Neuronal stem cell (in vitro differentiated cells): ENCODE measurements at places on chromosomes 1 and 21.

GRCh38 chr1:93257889-93258288, 77.4 kb downstream of the CCDC18 start:
- no peak overlapping the region for H3K4me3 ChIP-seq
- H3K4me1 ChIP-seq, result no peaks in the 10 kb centered on the region
- no peak for DNase-seq
- H3K27me3 ChIP-seq, result no peaks in the 10 kb centered on the region
- H3K27ac ChIP-seq, result no peak overlapping the region

- no peaks in the 10 kb centered on the region for H3K36me3 ChIP-seq
- H3K27me3 ChIP-seq, result no peaks in the 10 kb centered on the region
- no peak overlapping the region for H3K27ac ChIP-seq
- H3K4me3 ChIP-seq, result no peak overlapping the region
Measured at GRCh38 chr1:238767321-238767720, 619.0 kb upstream of the CHRM3 start.

DNA sequence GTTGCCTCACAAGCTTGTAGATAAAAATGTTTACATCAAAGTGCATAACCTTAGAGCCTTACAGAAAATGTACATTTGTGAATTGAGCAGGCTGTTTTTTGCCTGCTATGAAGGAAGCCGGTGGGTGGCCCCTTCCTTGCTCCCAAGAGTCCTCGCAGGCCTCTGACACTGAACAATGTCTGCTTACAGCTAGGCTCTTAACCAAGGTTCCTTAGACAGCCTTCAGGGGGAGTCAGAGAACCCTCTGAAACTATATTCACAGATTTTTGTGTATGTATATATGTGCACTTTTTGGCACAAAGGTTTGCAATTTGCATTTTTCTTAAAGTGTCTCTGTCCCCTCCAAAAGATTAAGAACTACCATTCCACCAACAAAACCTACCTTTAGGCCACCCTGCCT, 282.6 kb downstream of the BARHL2 start:
- H3K4me1 ChIP-seq, result no peaks in the 10 kb centered on the region
- no peaks in the 10 kb centered on the region for H3K36me3 ChIP-seq
- no peaks in the 10 kb centered on the region for H3K27me3 ChIP-seq
- no peak for DNase-seq
- no peak overlapping the region for H3K4me3 ChIP-seq

- no peaks in the 10 kb centered on the region for H3K27me3 ChIP-seq
- peak; percentile 59 for DNase-seq
Measured at GRCh38 chr1:41812051-41812450, 106.7 kb downstream of the HIVEP3 start.

DNA sequence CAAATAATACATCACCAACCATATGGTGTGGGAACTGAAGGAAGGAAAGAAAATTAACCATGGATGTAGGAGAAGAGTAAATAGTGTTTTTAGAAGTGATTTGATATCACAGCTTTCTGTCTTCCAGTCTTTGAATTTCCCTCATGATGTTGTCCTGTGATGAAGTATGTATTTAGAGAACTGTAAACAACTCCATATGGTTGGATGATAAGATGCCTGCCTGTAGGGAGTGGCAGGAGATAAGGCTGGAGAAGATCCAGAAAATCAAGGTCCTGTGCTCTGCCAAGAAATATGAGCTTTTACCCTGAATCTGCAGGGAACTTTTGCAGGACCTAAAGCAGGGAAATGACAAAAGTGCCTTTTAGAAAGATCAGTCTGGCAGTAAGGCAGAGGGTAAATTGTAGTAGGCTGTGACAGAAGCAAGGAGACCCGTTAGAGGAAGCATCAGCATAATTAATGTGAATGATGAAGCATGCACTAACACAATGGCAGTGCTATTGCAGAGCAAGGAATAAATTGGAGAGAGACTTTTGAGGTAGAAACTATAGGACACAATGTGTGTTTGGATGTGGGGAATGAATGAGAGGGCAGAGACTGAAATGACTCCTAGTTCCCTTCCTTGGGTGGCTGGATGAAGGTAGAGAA, 21.9 kb downstream of the CEPT1 start:
- no peak overlapping the region for H3K27ac ChIP-seq
- H3K4me3 ChIP-seq, result no peak overlapping the region
- peaks cover 68% of the 10 kb centered on the region for H3K36me3 ChIP-seq
- no peaks in the 10 kb centered on the region for H3K4me1 ChIP-seq
- H3K27me3 ChIP-seq, result no peaks in the 10 kb centered on the region

- H3K4me1 ChIP-seq, result no peaks in the 10 kb centered on the region
- H3K36me3 ChIP-seq, result no peaks in the 10 kb centered on the region
- no peak overlapping the region for H3K27ac ChIP-seq
- DNase-seq, result no peak
Measured at GRCh38 chr1:74772945-74773344, 40.0 kb downstream of the TYW3 start.

- H3K27me3 ChIP-seq, result no peaks in the 10 kb centered on the region
- no peak overlapping the region for H3K4me3 ChIP-seq
- H3K27ac ChIP-seq, result no peak overlapping the region
Measured at GRCh38 chr1:8170059-8170835, 144.1 kb upstream of the ERRFI1 start.

DNA sequence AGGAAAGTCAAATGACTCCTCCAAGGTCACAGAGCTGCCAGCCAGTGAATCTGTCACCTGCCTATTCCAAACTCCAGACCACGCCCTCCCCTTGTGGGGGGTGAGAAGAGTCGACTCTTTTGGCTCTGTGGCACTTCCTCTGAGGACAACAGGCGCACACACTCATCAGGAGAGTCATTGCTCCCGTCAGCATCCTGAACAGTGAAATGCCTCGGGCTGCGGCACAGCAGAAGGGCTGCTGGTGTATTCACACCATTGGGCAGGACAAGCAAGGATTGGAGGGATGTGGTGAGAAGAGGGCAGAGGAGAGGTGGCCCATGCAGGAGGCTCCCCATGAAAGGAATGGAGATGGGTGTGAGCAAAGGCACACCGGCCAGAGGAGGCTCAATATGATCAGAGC, 239.0 kb downstream of the TOMM20 start:
- H3K4me3 ChIP-seq, result no peak overlapping the region
- H3K27ac ChIP-seq, result no peak overlapping the region
- no peak for DNase-seq
- H3K4me1 ChIP-seq, result no peaks in the 10 kb centered on the region
- H3K27me3 ChIP-seq, result no peaks in the 10 kb centered on the region

DNA sequence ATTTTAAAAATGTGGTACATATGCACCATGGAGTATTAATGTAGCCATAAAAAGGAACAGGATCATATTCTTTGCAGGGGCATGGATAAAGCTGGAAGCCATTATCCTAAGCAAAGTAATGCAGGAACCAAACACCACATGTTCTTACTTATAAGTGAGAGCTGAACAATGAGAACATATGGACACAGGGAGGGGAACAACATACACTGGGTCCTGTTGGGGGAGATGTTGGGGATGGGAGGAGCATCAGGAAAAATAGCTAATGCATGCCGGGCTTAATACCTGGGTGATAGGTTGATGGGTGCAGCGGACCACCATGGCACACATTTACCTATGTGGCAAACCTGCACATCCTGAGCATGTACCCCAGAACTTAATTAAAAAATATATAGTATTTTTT, 352.5 kb upstream of the KAZN start:
- H3K36me3 ChIP-seq, result no peaks in the 10 kb centered on the region
- H3K4me1 ChIP-seq, result peaks cover 19% of the 10 kb centered on the region
- H3K27me3 ChIP-seq, result no peaks in the 10 kb centered on the region

DNA sequence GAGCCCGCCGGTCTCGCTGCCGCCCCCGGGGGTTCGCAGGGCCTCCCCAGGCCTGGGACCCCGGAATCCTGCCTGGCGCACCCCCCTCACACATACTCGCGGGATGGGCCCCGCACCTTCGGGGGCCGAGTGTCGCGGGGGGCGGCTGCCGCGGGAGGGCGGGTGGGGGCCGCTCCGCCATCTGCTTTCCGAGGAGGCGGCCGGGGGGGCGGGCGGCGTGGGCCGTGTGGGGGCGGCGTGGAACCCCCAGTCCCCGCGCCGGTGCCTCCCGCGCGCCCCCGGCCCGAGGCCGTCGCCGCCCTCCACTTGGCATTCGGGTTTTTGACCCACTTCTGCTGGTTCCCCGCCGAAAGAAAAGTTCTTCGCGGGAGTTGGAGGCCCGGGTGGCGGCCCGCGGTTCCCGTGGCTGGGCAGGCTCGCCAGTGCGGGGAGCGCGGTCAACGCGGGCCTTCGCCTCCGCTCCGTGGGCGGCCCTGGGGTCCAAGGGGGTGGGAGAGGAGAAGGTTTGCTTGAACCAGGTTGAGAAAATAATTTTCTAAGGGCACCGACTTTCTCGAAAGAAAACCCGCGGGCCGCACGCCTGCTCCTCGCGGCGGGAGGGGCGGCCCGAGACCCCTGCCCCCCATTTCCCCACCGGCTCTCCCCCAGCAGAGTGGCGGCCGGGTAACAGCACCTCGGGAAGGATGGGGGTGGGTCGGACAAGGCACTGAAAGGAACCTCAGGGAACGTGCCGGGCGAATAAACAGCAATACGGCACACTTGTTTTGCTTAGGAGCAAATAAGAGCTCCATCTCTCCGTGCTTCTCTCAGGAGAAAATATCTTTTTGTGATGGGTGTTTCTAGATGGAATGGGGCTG, 1.6 kb downstream of the PHF13 start:
- no peaks in the 10 kb centered on the region for H3K27me3 ChIP-seq
- peak overlapping the region; percentile 100 for H3K4me3 ChIP-seq

- H3K36me3 ChIP-seq, result no peaks in the 10 kb centered on the region
- no peak for DNase-seq
- H3K4me1 ChIP-seq, result no peaks in the 10 kb centered on the region
- H3K27me3 ChIP-seq, result no peaks in the 10 kb centered on the region
- H3K4me3 ChIP-seq, result no peak overlapping the region
Measured at GRCh38 chr1:95863086-95863485, 629.1 kb downstream of the RWDD3 start.

GRCh38 chr1:60906526-60906925, 175.8 kb upstream of the NFIA start:
- peaks cover 7% of the 10 kb centered on the region for H3K4me1 ChIP-seq
- no peaks in the 10 kb centered on the region for H3K36me3 ChIP-seq
- no peak for DNase-seq
- H3K27me3 ChIP-seq, result no peaks in the 10 kb centered on the region
- no peak overlapping the region for H3K4me3 ChIP-seq

GRCh38 chr1:84735483-84735882, 45.2 kb upstream of the SSX2IP start:
- no peaks in the 10 kb centered on the region for H3K36me3 ChIP-seq
- DNase-seq, result no peak
- no peak overlapping the region for H3K4me3 ChIP-seq
- H3K27ac ChIP-seq, result no peak overlapping the region
- H3K4me1 ChIP-seq, result no peaks in the 10 kb centered on the region
- H3K27me3 ChIP-seq, result no peaks in the 10 kb centered on the region

- no peaks in the 10 kb centered on the region for H3K36me3 ChIP-seq
- H3K4me3 ChIP-seq, result no peak overlapping the region
- no peak for DNase-seq
- no peaks in the 10 kb centered on the region for H3K4me1 ChIP-seq
Measured at GRCh38 chr21:26761174-26761915, 83.9 kb downstream of the ADAMTS1 start.

GRCh38 chr1:61950418-61950817, 208.1 kb downstream of the PATJ start:
- H3K27ac ChIP-seq, result no peak overlapping the region
- no peaks in the 10 kb centered on the region for H3K27me3 ChIP-seq
- no peaks in the 10 kb centered on the region for H3K36me3 ChIP-seq
- no peak for DNase-seq
- no peaks in the 10 kb centered on the region for H3K4me1 ChIP-seq

GRCh38 chr1:246680696-246681130, 43.5 kb upstream of the SCCPDH start:
- no peak overlapping the region for H3K27ac ChIP-seq
- no peak for DNase-seq
- H3K4me1 ChIP-seq, result no peaks in the 10 kb centered on the region
- H3K27me3 ChIP-seq, result no peaks in the 10 kb centered on the region
- H3K4me3 ChIP-seq, result no peak overlapping the region

DNA sequence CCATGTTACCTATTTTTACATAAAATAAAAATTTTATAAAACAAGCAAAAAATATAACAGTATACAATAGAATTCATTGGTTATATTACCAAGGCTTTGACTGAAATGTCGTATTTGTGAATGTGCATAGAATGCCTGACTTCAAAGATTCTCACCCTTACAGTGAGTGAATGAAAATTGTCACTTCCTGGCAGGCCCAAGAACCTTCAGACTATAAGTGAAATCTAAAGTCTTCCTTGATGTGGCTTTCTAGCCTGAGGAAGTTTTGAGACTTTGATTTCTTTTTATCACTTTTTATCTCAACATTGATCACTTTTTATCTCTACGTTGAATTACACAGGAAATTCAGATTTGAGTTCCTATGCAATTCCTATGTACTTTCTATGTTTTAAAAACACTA, 104.7 kb upstream of the KIAA0040 start:
- DNase-seq, result no peak
- H3K27ac ChIP-seq, result no peak overlapping the region
- H3K36me3 ChIP-seq, result no peaks in the 10 kb centered on the region
- no peak overlapping the region for H3K4me3 ChIP-seq
- H3K4me1 ChIP-seq, result no peaks in the 10 kb centered on the region

DNA sequence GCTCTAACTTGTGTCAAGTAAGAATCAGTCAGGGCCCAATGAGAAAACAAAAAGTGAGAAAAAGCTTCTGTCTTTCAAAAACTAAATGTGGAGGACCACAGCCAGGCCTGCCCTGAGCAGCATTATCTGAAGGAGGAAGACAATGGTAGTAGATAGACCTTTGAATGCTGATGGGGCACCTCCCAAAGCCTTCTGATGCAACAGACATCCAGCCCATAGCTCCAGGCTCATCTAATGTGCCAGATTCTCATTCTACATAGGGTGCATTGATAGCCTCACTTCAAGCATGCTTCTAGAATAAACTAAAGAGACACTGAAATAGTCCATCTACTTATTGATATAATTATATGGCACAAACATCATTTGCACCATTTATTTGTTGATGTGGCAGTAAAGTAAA, 351.6 kb downstream of the HHIPL2 start:
- no peaks in the 10 kb centered on the region for H3K27me3 ChIP-seq
- no peaks in the 10 kb centered on the region for H3K36me3 ChIP-seq
- H3K4me3 ChIP-seq, result no peak overlapping the region
- DNase-seq, result no peak
- H3K27ac ChIP-seq, result no peak overlapping the region

DNA sequence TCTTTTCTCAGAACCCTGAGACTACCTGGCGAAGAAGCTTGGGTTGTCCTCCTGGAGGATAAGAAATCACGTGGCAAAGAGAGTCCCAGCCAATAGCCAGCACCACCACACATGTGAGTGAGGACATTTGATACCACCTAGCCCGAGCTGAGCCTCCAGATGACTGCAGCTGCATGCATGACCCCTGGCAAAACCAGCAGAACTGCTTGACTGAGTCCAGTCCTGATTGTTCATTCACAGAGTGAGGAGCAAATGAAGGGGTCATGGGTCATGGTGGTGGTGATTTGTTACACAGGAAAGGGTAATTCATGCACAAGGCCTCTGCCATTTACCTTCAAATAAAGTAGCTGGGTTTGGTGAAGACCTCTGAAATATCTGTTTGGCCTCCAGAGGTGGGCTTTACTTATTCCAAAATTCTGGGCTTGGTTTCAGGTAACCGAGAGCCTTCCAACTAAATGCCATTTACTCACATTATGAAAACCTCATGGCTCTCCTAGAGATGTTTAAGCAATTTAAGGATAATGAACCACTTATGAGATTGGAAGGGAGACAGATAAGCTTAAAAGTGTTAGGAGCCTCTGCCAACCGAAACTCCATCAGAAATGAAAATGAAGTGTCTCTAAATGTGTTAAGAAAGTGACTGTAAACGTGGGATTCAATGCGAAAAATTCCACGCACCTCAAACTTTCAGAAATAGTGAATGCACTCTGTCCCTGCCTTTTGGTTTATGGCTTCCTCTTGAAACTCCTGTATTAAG, 163.3 kb downstream of the SLC35F3 start:
- H3K4me1 ChIP-seq, result peaks cover 2% of the 10 kb centered on the region
- DNase-seq, result no peak
- no peak overlapping the region for H3K4me3 ChIP-seq
- H3K27me3 ChIP-seq, result no peaks in the 10 kb centered on the region
- no peak overlapping the region for H3K27ac ChIP-seq
- no peaks in the 10 kb centered on the region for H3K36me3 ChIP-seq
